Stomach (tissue), 19 donors: ENCODE measurements at places on chromosomes 7 and 10.

DNA sequence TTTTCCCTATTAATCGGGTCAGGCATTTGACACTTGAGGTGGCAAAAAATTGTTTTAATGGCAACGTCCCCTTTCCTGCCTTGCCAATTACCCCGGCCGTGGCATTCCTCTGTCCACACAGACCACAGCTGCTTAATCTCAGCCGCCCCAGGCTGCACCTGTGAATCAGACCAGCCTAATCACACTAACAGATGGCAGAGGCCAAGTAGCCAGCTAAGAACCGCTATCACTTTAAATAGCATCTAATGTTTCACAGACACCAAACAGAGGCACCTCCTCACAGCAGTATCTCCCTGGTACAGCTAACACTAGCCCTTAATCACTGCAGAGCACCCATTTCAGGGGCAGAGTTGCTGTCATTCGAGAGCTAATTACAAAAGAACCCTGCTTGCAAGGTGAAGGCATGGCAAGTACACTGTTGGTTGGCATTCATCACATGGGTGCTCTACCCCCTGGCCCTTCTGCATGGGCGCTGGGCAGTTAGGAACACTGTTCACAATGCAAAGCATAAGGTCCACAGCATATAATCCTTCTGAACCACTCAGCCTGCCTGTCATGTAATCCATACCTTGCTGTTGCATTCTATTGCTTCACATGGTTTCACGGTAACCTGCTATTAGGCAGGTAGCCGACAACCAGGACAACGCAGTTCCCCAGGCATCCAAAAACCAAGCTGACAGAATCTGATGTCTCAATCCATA lies 38.8 kb downstream of the FGFR2 start:
- DNase-seq, result no peak
- no peaks in the 10 kb centered on the region for H3K27me3 ChIP-seq

- H3K4me3 ChIP-seq, result no peak overlapping the region
- H3K36me3 ChIP-seq, result no peaks in the 10 kb centered on the region
- no peaks in the 10 kb centered on the region for H3K27me3 ChIP-seq
- DNase-seq, result no peak
- no peaks in the 10 kb centered on the region for H3K4me1 ChIP-seq
- H3K27ac ChIP-seq, result no peak overlapping the region
Observed at GRCh38 chr7:19561121-19561805, 147.6 kb downstream of the POLR1F start.

- no peak overlapping the region for H3K4me3 ChIP-seq
- H3K36me3 ChIP-seq, result no peaks in the 10 kb centered on the region
- peaks cover 40% of the 10 kb centered on the region for H3K4me1 ChIP-seq
- no peak for DNase-seq
- H3K27me3 ChIP-seq, result no peaks in the 10 kb centered on the region
- peak overlapping the region; percentile 11 for H3K27ac ChIP-seq
Observed at GRCh38 chr7:29479301-29480200, 84.1 kb upstream of the PRR15 start.

DNA sequence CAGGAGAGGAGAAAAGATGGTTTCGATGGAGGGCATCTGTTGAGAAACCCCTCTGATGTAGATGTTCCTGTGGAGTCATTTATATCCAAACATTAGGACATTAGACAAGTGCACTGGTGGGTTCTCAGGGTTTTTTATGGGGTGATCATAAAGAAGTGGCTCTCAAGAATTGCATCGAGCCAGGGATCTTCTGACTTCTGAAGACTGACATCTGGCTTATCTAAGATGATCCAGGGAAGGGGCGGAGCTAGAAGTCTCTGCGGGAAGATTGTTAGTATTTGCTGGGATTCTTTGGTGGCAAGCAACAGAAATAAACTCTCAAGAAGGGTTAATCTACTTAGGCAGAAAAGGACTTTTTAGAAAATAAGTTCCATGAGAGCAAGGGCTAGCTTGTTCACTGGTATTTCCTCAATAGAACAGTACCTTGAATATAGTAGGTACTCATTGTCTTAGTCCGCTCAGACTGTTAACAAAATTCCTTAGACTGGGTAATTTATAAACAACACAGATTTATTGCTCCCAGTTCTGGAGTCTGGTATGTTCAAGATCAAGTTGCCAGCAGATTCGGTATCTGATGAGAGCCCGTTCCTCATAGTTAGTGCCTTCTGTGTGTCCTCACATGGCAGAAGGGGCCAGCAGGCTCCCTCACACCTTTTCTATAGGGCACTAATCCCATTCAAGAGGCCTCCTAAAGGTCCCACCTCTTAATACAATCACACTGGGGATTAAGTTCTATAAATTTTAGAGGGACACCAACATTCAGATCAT lies 28.5 kb upstream of the SYPL1 start:
- H3K27me3 ChIP-seq, result no peaks in the 10 kb centered on the region
- H3K27ac ChIP-seq, result peak overlapping the region; percentile 70
- H3K4me1 ChIP-seq, result peaks cover 21% of the 10 kb centered on the region
- no peak for DNase-seq
- no peaks in the 10 kb centered on the region for H3K36me3 ChIP-seq

- no peaks in the 10 kb centered on the region for H3K36me3 ChIP-seq
- H3K4me1 ChIP-seq, result peaks cover 54% of the 10 kb centered on the region
- peak overlapping the region; percentile 85 for H3K27ac ChIP-seq
- no peaks in the 10 kb centered on the region for H3K27me3 ChIP-seq
Observed at GRCh38 chr10:972763-973162, 15.5 kb upstream of the GTPBP4 start.

GRCh38 chr10:131702531-131703356 lies 198.1 kb upstream of the PPP2R2D start:
- no peaks in the 10 kb centered on the region for H3K4me1 ChIP-seq
- H3K27me3 ChIP-seq, result peaks cover 40% of the 10 kb centered on the region

GRCh38 chr10:23413629-23414089 lies 25.2 kb upstream of the OTUD1 start:
- no peaks in the 10 kb centered on the region for H3K36me3 ChIP-seq
- H3K27me3 ChIP-seq, result no peaks in the 10 kb centered on the region
- no peaks in the 10 kb centered on the region for H3K4me1 ChIP-seq
- H3K4me3 ChIP-seq, result no peak overlapping the region
- H3K27ac ChIP-seq, result no peak overlapping the region

GRCh38 chr10:33506391-33506790 lies 171.9 kb upstream of the NRP1 start:
- H3K4me1 ChIP-seq, result peaks cover 24% of the 10 kb centered on the region
- H3K27ac ChIP-seq, result no peak overlapping the region
- DNase-seq, result no peak
- no peaks in the 10 kb centered on the region for H3K27me3 ChIP-seq
- no peak overlapping the region for H3K4me3 ChIP-seq
- no peaks in the 10 kb centered on the region for H3K36me3 ChIP-seq
